ENCODE measurements at places on chromosomes 4 and X.

DNA sequence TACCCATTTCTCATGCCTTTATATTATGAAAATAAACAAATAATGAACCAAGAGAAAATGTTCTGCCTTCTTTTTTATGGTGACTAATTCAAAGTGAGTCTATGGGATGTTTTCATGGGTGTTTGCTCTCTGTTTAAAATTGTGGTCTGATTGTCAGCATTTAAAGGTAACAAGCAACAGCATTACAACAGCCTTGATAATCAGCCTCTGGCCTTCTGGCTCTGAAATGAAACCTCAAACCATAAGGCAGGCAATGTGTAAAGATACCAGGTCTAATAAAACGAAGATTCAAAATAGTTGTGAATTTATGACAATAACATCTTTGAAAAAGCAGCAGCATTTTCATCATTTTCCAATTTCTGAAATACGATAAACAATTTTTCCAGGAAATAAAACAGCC, 63.7 kb downstream of the FAM13A start:
- DNase-seq: no peak

DNA sequence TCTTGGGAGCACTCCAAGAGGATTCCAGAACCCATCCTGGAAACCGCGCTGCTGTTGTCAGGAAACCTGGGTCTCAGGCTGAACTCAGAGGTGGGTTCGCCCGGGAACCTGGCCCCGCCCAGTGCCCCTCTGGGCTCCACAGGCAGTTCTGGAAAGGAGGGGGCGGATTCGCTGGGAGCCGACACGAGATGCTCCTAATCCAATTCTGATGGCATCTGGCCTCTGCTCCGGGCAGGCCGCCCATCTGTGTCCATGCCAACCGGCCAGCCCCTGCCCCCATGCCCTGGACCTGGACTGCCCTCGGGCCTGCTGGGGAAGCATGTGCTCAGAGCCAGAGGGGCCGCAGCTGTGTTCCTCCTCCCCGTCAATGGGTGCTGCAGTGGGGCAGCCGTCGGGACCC, 21.0 kb downstream of the ATP2B3 start:
- DNase-seq: no peak

GRCh38 chrX:108945883-108946523, 209.6 kb upstream of the IRS4 start:
- no peak for DNase-seq

DNA sequence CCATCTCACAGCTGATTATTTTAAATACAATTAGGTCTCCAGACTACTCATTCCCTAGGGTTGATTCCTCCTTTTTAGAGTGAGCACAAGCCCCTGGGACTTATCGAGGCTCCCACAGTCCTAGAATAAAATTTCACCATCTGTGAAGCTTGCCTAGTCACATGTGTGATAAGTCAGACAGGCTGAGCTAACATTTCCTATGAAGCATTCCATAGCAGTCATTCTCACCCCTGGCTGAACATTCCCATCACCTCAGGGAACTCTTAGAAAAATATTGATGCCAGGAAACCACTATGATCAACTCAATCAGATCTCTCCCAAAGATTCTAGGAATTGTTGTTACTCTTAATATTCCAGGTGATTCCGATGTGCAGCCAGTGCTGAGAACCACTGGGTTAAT, 37.7 kb downstream of the ARHGEF9 start:
- peak; percentile 78 for DNase-seq

DNA sequence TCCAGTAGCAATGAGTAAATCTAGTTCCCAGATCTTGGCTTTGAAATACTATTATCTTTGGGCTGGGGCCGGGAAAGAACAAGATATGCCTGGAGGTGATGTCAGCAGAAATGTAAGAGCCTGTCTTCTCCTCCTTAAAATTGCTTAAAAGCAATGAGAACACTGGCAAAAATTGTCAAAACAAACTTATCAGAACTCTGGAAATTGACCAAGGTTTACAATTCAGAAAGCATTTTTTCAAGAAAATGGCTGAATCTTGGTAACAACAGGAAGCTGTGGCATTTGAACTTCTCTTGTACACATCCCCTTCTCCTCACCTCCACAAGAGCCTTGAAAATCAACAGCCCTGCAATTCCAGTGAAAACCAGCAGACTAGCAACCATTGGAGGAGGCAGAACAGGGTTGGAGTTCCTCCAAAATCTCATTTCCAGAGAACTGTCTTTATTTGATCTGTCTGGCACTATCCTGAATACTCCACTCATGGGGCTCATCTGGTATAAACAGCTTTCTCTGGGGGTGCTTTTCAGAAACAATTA, 13.5 kb downstream of the TIMP1 start:
- DNase-seq: peak; percentile 85

DNA sequence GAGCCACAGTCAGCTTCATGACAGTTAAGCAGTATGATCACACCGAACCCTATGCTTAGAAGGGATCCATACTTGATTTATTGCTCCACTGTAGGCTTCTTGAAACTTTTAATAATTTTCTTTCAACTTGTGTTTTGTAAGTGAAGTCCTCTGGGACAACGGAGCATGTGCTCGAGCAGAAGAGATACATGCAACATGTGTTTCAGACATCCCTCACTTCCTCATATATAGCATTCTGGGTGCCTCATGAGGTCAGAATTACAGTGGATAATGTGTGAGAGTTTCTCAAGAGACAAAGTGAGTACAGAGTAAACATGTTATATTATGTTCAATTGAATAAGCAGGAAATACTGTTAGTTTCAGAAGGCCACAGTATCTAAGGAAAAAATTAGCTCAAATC, 893.2 kb downstream of the FAT4 start:
- DNase-seq: no peak

- no peak for DNase-seq
These were observed 220.9 kb downstream of the MAML3 start for GRCh38 chr4:139933104-139933503.

Data from fibroblast of mammary gland (primary cell).